ENCODE measurements at places on chromosomes 4 and X.

DNA sequence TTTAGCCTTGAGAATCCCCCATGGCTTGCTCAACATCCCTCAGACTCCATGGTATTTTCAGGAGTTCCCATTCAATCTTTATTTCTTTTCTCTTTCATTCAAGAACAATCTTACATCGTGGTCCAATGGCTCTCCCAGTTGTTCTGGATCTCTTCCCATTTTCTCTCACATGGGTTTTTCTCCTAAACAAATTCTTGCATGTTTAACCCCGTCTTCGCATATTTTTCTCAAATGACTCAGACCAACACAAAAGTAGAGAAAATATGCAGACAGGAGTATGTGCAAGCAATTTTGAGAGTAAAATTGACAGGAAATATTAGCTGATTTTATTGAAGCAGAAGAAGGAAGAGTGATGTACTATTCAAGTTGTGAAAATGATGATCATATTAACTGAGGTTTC lies 396.4 kb upstream of the TRAM1L1 start:
- DNase-seq = no peak

- DNase-seq = no peak
These were observed 505.6 kb downstream of the RAPGEF2 start for GRCh38 chr4:159608436-159608835.

DNA sequence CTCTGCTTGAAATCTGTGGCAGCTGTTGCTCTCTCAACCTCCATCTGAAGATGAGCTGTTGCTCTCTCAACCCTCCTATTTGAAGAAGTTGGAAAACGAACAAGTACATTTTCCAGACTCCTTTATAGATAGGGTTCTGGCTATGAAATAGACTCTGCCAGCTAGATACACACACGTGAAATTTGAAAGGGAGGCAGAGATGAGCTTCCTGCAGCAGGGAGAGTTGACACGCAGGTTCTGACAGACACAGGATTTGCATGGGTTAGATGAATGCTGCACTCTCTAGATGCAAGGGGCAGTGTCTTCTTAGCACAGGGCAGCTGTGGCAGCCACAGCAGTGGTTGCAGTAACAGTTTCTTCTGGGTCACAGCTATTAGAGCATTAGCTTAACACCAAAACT lies 8.0 kb upstream of the PYURF start:
- no peak for DNase-seq

DNA sequence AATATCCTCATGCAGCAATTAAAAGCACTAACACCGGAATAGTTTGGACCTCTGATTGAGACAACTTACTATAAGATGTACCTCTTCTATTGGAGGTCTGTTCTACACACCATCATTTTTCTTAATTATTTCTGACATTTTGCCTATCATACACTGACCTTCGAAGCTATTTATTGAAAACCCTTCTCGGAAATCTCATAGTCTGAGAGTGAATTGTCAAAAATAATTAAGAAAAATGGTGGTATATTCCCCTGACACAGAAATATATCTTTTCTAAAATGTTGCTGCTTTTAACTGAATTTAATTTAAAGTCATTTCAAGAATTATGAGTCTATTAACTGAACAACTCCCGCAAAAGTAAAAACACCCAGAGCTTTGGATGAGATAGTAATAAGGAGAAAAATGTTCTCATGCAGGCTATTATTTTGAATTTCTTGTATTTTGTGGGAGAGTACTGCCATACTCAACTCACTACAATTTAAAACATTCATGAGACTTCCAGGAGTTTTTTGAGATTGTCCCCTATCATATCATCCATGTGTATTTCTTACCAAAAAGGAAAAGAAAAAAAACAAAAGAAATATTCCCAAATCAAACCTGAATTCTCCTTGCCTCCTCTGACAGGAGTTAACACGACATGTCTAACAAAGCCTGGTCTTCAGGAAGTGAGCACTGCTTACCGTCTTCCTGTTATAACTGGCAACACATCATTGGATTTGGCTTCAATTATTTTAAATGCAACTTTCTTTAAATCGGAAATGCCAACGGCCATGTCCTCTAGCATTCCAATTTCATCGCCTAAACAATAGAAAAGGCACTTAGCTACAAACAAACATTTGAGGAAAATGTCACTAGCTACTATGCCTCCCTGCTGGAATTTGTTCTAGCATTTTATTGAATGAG lies 485.3 kb downstream of the IL15 start:
- DNase-seq = no peak

- no peak for DNase-seq
These were observed 76.5 kb downstream of the DDIT4L start for GRCh38 chr4:100113732-100114131.

GRCh38 chr4:137293281-137293680 lies 239.0 kb downstream of the PCDH18 start:
- DNase-seq = no peak

- peak; percentile 55 for DNase-seq
These were observed 457.4 kb downstream of the CENPC start for GRCh38 chr4:67087897-67088296.

DNA sequence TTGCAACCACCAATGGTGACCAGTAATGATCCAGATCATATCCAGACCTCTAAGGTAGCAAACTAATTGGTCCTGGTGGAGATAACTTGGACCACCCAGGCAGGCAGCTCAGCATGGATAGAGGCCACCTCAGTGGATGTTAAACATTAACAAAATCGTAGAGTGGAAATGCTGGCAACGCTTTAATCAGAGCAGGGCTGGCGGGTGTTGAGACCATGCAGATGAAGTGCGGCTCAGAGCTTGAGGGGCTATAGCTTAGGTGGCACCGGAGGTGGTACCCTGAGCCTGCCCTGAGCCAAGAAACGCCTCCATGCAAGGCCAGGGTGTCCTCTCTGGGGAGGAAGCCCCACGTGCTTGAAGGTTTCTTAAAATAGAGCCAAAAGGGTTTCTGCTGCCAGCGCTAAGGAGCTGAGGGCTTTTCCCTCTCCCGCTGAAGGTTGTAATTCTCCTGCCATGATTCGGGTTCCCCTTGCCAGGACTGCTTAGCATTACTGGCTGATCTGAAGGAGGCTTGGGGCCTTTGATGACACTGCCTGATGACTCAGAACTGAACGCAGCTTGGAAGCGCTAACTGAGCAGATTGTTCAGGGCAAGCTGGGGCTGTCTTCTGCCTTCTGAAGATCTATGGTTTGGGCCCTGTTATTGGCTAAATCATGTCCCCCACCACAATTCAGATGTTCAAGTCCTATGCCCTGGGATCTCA lies 177.8 kb upstream of the ATP6AP2 start:
- no peak for DNase-seq

DNA sequence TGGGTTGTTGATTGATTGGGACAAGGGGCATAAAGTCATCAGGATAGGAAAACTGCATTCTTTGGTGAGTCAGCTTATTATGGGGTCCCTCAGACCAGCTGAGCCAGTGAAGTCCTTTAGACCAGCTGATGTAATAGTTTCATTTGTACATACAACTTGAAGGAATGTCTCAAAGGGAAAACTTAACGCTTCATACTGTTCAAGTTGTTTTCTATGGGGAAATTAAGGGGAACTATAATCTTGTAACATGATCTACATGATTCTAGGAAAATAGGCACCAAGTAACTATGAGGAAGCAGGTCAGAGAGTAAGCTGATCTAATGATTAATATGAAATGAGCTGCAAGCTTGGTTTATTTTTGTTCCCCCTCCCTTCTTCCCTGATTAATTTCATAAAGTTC lies 175.1 kb upstream of the GRID2 start:
- no peak for DNase-seq

DNA sequence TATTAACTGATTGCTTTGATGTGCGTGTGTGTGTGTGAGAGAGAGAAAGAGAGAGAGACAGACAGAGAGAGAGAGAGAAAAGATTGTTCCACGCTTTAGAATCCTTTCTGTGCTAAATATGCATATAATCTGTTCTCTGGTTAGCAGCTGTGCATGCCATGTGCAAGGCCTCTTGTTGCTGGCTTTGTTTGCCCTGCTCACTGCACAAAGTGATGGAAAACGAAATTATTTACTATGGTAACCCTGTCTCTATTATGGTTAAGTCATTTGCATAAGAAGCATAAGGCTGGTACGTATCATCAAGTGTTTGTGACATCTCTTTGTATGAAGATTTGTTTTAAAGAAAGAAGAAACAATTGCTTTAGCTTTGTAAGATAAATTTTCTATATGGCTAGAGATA lies 190.2 kb upstream of the POF1B start:
- no peak for DNase-seq

All from activated CD4-positive, alpha-beta T cell treated with anti-CD3 and anti-CD28 coated beads, Interleukin-2, amount 10 ng/mL, durations not matched to agents 7 days and 5 days (primary cell).